COR-L47 (cell line): ENCODE measurements at places on chromosomes 2 and 18.
A peak's percentile ranks its signal among the peaks of the same experiment; 100 is the strongest.

- DNase-seq: no peak
These were observed 300.1 kb upstream of the NXPH2 start for GRCh38 chr2:139080244-139080643.

DNA sequence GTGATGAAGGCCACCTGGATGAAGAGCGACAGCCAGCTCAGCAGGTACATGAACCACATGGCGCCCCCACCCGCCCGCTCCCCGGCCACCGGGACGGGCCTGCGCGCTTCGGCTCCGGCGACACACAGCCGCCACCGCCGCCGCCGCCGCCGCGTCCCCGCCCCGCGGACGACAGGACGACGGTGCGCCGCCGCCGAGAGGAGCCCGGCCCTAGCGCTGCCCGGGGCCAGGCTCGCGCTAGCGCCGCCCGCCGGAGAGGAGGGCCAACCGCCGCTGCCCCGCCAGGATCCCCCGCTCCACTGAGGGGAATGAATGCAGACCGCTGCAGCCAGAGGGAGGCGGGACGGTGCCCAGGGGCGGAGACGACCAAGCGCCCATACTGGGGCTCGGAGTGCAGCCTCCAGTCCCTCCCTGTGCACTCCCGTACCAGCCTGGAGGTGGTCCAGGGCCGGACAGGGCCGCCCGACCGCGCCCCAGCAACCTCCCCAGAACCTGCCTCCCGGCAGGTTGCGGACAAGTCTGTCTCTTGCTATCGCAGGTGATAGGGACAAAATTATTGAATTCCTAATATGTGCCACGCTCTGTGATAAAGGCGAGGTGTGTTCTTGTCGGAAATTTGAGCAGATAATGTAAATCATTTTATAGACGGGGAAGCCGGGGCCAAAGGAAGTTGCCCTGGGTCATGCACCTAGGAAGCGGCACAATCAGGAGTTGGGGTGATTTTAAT lies at the start of gene TEX261:
TSS of gene TEX261 (minus strand) at position 175 of the 727 bp plus-strand sequence. CDS start at position 59, 116 bp downstream.
- peak; percentile 87 for DNase-seq

GRCh38 chr2:96594282-96594681 lies 43.8 kb downstream of the KANSL3 start:
- DNase-seq: no peak

DNA sequence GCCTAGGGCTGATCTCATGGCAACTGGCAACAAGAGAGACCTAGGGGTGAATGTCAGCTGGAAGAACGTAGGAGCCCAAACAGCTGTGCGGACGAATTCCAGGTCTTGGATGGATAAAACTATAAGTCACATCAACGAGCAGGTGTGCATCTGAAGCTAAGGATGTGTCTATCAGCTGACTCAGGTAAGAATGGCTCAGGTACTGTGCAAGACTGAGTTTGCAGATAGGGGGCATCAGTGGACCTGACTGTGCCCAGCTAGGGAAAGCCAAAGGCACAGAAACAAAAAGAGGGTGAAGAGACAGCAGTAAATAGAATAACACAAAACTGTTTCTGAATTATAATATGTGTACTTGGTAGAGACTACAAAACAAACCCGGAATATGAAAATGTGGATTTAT lies 357.3 kb downstream of the ZEB2 start:
- DNase-seq: peak; percentile 13

- DNase-seq: no peak
These were observed 52.1 kb downstream of the ABCG8 start for GRCh38 chr2:43890855-43891254.

DNA sequence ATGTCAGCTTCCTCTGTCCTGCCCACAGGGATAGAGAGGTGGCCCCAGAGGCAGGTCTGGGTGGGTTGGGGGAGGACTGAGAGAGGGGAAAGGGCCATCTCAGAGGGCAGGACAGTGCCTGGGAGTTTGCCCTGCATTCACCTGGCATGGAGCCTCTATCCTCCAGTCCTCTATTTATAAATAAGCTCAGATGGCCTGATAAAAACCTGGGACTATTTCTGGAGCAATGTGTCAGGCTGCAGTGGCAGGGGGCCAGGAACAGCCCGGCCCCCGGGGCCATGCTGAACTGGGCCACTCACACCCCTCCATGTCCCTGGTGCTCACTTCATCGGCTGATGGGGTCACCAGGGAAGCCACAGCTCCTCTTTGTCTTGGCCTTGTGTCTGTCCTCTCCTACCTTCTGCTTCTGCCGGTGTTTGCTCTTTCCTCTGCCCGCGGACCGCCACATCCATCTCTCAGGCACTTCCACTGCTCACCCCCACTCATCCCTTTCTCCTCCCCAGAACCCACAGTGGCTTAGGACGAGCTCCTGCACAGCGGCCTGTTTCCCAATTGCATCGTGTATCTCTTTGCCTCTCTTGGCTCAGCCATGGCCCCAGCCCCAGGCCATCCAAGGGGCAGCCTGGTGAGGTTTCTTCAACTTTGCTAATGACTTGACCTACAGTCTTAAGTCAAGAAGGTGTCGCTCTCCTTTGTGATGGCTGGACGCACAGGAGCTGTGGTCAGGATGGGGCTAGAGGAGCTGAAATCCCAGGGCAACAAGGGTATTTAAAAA lies 38.8 kb downstream of the SCTR start:
- DNase-seq: no peak

- no peak for DNase-seq
These were observed 199.4 kb upstream of the REV1 start for GRCh38 chr2:99689145-99689742.

GRCh38 chr2:172308253-172308935 lies 119.0 kb upstream of the ITGA6 start:
- peak; percentile 32 for DNase-seq

- no peak for DNase-seq
These were observed 15.1 kb downstream of the CYRIA start for GRCh38 chr2:16650287-16651249.

- no peak for DNase-seq
These were observed 18.7 kb downstream of the TYW5 start for GRCh38 chr2:199936554-199936953.

GRCh38 chr2:120150040-120150482 lies 73.1 kb downstream of the TMEM185B start:
- no peak for DNase-seq

DNA sequence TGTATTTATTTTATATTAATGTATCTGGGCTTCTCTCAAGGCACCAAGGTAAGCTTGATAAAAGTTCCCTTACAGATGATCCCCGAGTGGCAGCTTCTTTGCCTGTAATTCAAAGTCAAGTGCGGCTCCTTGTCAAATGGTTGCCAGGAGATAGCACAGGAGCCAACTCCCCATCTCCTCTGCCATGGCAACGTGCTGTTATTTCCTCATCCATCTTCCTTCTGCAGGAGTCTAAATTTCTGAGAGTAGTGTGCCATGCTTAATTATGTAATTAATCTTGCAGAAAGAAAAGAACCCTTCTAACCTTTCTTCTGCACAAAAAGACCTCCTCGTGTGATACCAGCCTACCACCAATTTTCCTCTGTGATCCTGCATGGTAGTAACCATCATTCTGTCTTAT lies 46.2 kb upstream of the ACMSD start:
- peak; percentile 29 for DNase-seq

DNA sequence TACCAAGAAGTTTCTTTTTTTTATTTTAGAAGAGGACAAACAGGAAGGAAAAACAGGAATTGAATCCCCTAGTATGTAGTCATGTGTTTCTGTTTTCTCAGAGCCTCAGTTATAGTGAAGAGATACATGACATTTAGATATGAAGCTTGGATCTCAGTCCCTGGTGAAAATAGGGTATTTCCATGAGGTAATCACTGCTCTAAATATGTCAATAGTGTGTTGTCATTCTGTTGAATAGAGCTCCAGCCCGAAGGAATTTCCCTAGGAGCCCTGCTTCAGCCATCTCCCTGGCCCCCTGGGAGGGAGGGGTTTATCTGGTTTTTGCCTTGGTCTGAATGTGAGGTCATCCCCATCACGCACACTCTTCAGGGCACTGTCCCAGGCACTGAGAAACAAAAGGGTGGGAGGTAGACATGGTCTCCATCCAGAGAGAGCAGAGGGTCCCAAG lies 47.1 kb upstream of the REL start:
- no peak for DNase-seq

DNA sequence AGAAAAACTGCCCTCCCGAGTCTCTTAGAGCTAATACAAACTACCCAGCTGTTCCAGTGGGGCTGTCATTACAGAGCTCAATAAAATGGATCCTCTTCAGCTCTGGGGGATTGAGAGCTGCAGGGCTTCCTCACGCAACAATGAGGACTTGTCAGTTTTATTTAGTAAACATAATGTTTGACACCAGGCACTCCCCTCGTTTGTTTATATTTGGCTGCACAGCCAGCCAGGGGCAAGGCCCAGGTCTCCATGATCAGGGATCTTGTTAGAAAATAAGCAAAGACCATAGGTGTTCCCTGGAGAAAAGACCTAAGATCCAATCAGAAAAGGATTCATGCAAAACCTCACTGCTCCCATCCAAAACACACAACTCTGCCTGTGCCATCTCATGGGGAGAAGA lies 158.2 kb downstream of the C1D start:
- no peak for DNase-seq

- no peak for DNase-seq
These were observed 8.4 kb downstream of the L3MBTL4 start for GRCh38 chr18:6406075-6406909.

DNA sequence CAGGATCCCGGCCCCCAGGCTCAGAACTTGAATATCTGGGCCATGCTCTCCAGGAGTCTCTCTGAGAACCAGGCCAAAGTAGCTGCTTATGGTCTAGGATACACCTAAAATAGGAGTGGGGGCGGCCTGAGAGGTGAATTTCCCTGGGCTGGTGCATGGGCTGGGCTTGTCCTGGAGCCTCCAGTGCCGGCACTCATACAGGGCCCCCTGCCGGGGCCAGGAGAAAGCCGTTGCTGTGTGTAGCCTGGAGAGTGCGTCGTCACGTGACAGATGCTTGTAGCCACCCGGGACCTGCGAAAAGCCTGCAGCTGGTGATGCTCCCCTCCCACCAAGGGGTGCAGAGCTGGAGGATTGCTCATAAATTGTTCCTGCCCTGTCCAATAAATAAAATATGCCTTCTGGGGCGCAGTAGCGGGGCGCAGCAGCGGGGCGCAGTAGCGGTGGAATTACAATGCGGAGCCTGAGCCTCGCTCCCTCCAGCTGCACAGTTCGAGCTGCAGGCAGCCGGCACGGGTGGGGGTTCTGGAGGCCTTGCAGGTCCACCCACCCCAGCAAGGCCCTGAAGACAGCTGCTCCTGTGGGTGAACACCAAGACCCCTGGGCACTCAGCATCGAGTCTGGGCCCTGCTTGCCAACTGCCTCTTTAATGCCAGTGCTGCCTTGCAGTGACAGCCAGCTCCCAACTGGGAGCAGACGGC lies 289.9 kb downstream of the NDUFA10 start:
- DNase-seq: no peak

- no peak for DNase-seq
These were observed 1.3 kb upstream of the TGFBRAP1 start for GRCh38 chr2:105330681-105331375.

DNA sequence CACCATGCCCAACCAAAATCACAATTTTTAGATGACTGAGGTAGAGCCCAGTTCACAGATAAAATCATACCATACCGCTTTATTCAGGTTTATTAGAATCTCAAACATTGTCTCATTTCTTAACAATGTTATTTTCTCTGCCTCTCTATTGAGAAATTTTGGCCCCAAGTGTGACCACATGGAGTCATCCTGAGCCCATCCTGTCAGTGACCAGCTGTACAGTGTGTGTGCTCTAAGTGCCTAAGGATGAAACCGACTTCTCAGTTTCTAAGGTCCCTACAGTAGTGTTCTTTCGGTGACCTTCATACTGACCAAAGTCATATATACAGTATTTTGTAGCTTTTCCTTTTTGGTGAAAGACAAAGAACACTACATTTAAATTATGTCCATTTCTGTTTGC lies 123.7 kb upstream of the MSTN start:
- no peak for DNase-seq

- no peak for DNase-seq
These were observed 476.3 kb upstream of the VWC2L start for GRCh38 chr2:213934560-213934959.

GRCh38 chr18:38940863-38941531 lies 1375.4 kb upstream of the CELF4 start:
- no peak for DNase-seq

GRCh38 chr2:105381101-105381668 lies 17.7 kb downstream of the FHL2 start:
- no peak for DNase-seq

- no peak for DNase-seq
These were observed 206.8 kb upstream of the TNP1 start for GRCh38 chr2:217066510-217067270.

DNA sequence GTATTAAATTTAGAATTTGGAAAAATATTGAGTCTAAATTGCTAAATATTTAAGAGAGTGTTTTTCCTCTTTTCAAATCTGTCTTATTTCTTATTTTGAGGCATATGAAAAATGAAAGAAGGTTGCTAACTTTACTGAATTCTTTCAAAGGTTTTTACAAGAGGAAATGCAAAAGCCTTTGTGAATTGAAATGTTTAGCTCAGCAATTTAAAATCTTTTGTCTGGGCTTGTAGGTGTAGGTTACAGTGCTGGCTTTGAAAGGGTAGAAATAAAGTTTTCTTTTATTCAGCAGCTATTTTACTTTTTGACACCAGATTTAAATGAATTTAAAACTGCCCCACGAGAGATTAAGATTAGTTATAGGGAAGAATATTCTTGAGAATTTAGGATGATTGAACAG lies 192.0 kb downstream of the CDH7 start:
- DNase-seq: no peak

- no peak for DNase-seq
These were observed 332.1 kb upstream of the FAM98A start for GRCh38 chr2:33931164-33931563.

- no peak for DNase-seq
These were observed 35.7 kb downstream of the RTTN start for GRCh38 chr18:70169747-70170146.

- DNase-seq: no peak
These were observed 212.8 kb downstream of the BCL2 start for GRCh38 chr18:63106727-63107126.

DNA sequence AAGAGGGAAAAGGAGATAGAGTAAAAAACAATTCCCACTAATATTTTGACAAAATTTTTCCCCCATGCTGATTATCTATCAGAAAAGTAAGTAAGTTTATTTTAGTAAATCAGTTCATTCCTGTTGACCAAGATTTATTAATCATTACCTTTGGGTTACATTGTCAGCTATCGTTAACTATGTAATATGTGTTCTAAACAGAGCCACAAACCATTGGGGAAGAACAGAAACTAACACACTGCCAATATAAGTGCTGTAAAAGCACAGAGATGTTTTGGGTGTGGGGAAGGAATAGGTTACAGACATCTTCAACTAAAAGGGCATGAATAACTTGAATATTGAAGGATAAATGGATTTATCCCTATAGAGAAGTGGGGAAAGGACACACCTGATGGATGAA lies 42.5 kb upstream of the ACADL start:
- no peak for DNase-seq

DNA sequence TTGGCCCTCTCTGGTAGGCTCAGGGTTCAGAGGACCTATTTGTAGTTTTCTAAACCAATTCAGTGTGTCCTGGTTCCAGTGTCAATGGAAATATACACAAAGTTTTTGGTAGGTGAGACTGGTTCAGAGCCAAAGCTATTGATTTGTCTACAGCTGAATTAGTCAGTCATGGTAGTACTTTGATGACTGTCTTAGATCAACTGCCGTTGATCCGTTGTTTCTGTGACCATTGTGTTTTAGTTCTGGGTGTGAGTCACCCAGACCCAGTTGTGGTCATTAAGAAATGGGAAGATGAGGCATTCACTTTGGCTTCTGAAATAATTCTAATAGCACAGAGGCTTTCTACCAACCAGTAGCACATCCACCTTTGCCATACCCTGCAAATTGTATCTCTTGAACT lies 16.0 kb upstream of the RPE start:
- no peak for DNase-seq
